ENCODE measurements at places on chromosomes 16 and 17. TPM values are rescaled to one million over a fixed set of nuclear protein-coding genes. Genes with fewer than 3 reads are reported as not detected.
A peak's percentile ranks its signal among the peaks of the same experiment; 100 is the strongest.

The TOM1L1 gene
- 83.8 TPM for total RNA-seq

The PYY gene
- total RNA-seq, result not detected

The KRT25 gene
- total RNA-seq, result not detected

The NPIPA5 gene
- total RNA-seq, result 0.87 TPM

The C16orf54 gene
- total RNA-seq, result not detected

The STX1B gene
- total RNA-seq, result 7.3 TPM

The FAM171A2 gene
- total RNA-seq, result 18.1 TPM

- peaks cover 9% of the 10 kb centered on the region for H3K4me1 ChIP-seq
- H3K4me3 ChIP-seq, result no peak overlapping the region
- no peaks in the 10 kb centered on the region for H3K27me3 ChIP-seq
- no peak for DNase-seq
Observed at GRCh38 chr16:86983621-86984020, 333.6 kb downstream of the C16orf95 start.

DNA sequence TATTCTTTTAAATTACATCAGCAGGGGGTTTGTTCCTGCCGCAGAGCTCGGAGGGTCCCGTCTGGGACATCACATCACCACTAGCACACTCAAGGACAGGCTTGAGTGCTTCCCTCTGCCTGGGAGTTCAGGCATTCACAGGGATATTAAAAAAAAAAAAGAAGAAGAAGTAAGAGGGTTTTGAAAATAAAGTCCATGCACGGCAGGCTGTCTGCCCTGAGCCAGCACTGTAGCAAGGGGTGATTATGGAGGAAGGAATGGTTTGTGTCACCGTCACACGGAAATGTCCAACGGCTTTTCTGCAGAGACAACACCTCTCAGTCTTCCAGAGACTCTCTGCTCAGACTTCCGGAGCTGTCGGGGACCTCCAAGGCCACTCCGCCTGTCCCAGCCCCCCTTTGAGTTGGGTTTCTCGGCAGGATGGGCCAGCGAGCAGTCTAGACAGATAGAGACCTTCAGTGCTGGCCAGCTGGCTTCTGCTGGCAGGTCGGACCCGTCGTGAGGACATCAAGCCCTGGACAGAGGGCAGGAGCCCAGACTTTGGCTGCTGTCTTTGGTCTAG lies 33.6 kb downstream of the MEOX1 start:
- H3K36me3 ChIP-seq, result no peaks in the 10 kb centered on the region
- peaks cover 23% of the 10 kb centered on the region for H3K4me1 ChIP-seq
- DNase-seq, result no peak
- H3K4me3 ChIP-seq, result no peak overlapping the region

DNA sequence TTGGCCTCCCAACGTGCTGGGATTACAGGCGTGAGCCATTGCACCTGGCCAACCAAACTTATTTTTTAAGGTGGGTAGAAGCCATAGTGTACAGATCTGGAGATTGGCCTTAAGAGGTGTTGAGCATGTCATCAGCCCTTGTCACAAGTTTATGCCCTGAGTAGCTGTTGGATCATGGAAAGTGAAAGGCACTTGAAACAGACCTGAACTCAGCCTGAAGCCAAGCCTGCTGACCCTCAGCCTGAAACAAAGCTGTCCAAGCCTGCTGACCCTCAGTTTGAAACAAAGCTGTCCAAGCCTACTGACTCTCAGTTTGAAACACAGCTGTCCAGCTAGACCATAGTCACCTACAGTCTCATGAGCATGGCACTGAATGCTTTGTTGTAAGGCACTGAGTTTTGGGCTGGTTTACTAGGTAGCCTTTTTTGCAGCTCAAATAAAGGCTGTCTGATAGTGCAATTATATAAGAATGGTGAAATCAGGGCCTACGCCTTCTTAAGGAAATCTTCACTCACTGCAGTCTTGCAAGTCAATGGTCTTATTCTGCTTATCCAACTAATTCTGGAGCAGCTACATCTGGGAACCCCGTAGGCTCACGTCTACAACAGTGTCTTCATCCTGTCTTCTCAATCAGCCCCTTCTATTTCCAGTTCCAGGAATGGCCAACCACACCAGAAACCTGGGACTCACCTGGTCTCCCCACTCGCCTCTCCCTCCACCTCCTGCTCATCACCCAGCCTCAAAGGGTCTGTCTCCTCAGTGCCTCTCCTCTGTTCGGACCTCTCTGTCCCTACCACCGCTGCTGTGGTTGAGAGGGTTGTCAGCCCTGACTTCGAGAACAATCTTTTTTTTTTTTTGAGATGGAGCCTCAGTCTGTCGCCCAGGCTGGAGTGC lies 2.9 kb upstream of the NPIPB15 start:
- H3K36me3 ChIP-seq, result no peaks in the 10 kb centered on the region
- H3K27ac ChIP-seq, result no peak overlapping the region
- H3K4me1 ChIP-seq, result no peaks in the 10 kb centered on the region
- H3K4me3 ChIP-seq, result no peak overlapping the region
- no peak for DNase-seq
- no peaks in the 10 kb centered on the region for H3K27me3 ChIP-seq

GRCh38 chr16:80441935-80442334 lies 98.9 kb upstream of the DYNLRB2 start:
- H3K36me3 ChIP-seq, result no peaks in the 10 kb centered on the region
- H3K27ac ChIP-seq, result no peak overlapping the region
- H3K27me3 ChIP-seq, result no peaks in the 10 kb centered on the region

DNA sequence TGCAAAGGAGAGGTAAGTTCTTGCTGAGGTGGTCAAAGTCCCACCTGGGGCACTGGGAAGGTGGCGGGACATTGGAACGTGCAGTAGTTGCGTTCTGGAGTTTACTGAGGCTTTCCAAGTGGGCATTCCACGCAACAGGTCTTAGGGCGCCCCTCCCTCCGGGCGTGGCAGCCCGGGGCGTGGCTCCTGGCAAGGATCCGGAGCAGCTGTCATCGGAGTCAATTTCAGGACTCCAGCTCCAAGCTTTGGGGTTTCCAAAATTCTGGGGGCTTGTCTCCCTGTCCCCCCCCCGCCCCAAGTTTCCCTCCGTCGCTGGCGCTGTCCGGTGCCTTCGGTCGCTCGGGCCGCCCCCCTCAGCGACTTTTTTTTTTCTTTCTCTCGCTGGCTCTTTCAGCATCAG lies 43.1 kb upstream of the AMZ2 start:
- DNase-seq, result no peak
- H3K36me3 ChIP-seq, result no peaks in the 10 kb centered on the region
- peak overlapping the region; percentile 90 for H3K4me3 ChIP-seq
- peaks cover 54% of the 10 kb centered on the region for H3K27me3 ChIP-seq
- H3K27ac ChIP-seq, result no peak overlapping the region

DNA sequence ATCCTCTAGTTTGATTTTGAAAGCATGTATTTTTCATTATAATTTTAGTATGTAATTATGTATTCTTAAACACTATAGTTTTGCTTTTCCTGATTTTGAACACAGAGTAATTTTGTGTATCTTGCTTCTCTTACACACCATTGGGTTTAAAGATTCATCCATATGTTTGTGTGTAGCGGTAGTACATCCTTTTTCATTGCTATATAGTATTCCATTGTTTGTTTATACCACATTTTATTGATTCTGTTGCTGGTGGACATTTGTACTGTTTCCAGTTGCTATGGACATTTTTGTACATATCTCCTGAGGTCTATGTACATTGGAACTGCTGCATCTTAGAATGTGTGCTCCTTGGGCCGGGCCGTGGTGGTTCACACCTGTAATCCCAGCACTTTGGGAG lies 20.5 kb upstream of the LASP1NB start:
- H3K27ac ChIP-seq, result no peak overlapping the region
- DNase-seq, result no peak

- H3K36me3 ChIP-seq, result no peaks in the 10 kb centered on the region
- H3K4me3 ChIP-seq, result no peak overlapping the region
- H3K4me1 ChIP-seq, result no peaks in the 10 kb centered on the region
- no peaks in the 10 kb centered on the region for H3K27me3 ChIP-seq
- no peak overlapping the region for H3K27ac ChIP-seq
Observed at GRCh38 chr16:66026211-66026610, 340.3 kb upstream of the CDH5 start.

DNA sequence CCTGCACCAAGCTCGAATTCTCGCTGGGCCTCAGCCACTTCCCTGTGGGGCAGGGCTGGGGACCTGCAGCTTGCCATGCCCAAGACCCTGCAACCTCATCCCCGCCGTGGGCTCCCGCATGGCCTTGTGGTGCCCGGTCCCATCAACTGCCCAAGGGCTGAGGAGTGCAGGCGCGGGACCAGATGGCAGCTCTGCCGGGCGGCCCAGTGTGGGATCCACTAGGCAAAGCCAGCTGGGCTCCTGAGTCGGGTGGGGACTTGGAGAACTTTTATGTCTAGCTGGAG lies 408.6 kb downstream of the UTP18 start:
- no peak overlapping the region for H3K4me3 ChIP-seq
- H3K4me1 ChIP-seq, result no peaks in the 10 kb centered on the region
- no peak overlapping the region for H3K27ac ChIP-seq
- no peaks in the 10 kb centered on the region for H3K27me3 ChIP-seq

DNA sequence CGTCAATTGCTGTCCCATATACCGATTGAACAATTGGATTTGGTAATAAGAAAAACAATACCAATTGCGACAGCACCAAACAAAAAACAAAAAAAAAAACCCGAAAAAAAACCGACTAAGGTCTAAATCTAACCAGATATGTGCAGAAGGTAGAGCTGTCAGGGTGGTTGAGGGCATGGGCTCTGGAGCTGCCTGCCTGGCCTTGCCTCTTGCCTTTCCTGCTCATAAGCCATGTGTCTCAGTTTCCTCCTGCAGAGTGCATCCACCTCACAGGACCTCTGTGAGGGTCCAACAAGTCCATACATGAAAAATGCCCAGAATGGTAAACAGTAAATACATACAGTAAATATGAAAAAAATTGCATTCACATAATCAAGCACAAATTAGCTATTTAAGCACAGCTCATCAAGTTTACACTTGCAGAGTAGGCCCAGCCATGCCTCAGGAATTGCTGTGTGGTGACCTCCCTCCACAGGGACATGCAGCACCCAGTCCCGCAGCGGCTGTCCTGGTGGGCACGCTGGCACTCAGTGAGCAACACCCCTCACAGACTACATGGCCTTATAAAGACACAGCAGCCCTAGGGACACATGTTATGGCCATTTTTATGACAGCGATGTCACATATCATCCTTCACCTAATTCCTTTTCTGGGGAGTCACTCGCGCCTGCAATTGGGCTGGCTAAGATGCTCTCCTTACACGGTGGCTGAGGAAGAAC lies 17.9 kb downstream of the TBC1D28 start:
- H3K27me3 ChIP-seq, result no peaks in the 10 kb centered on the region
- DNase-seq, result no peak
- H3K36me3 ChIP-seq, result no peaks in the 10 kb centered on the region
- H3K4me3 ChIP-seq, result no peak overlapping the region

Data from neural progenitor cell (in vitro differentiated cells).